ENCODE measurements at places on chromosomes 2 and 18.

DNA sequence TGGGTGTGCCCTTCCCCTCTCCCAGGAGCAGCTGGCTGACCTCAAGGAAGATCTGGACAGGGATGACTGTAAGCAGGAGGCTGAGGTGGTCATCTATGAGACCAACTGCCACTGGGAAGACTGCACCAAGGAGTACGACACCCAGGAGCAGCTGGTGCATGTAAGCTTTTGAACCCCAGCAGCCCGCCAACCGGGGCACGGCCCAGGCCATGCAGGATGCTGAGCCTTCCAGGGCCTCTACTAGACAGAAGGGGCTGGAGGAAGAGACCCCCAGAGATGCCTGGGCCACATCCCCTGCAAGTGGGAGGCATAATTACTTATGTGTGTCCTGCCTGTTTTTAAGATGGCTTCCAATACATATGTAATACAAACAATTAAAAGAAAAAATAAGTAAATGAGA is 239.3 kb downstream of the GLI2 start:
- no peak for DNase-seq

- DNase-seq: no peak
These were observed 95.4 kb downstream of the CTAGE1 start for GRCh38 chr18:22322243-22322691.

- no peak for DNase-seq
These were observed 40.7 kb downstream of the RBM45 start for GRCh38 chr2:178152977-178153376.

- no peak for DNase-seq
These were observed 18.4 kb upstream of the TXNL4A start for GRCh38 chr18:80006724-80007123.

DNA sequence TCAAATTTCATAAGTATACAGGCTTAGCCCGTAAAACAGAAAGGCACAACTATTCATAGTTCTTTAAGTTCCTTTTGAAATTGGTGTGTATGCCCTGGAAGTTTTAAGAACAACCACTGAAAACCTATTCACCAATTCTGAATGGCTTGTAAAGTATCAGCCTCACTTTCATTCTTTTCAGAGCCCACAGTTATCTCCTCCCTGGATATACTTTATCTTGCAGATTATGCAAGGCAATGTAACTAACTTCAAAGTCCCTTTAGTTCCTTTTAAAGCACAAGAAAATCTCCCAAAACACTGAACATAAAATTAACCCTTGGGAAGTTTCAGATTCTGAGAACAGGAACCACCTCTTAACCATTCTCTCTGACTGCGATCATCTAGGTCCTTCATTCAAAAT is 1.1 kb downstream of the STRN start:
- no peak for DNase-seq

DNA sequence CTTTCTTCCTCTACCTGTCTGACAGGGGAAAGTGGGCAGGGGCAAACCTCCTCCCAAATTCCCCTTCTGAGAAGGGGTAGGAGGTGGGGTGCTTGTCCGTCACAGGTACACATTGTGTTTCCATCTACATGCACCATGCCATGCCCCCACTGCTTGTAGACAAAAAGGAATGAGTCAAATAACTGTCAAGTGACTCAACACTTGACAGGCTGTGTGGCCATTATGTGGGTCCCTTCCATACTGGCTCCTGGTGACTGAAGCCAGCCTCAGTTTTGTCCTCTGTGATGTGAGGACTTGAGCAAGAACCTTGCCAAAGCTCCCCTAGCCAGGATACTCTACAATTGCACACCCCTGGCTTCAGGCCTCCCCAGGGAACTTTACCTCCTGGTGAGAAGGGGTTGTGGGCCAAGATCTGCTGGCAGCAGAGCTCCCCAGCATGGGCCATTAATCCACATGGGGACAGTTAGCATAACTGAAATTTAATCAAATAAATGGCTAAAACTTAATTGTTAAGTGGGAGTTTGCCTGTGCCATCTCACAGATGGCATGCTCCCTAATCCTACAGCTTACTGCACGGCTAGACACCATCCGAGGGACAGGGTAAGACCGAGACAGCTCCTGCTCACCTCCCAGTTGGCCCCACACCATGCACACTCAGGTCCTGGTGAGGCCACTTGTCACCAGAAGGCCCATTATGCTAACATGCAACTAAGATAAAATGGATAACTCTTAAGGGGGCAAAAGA is 140.2 kb downstream of the BCL11A start:
- peak; percentile 73 for DNase-seq

GRCh38 chr2:228164718-228165117 is 16.8 kb downstream of the SPHKAP start:
- no peak for DNase-seq

GRCh38 chr2:136081582-136082210 is 36.3 kb downstream of the CXCR4 start:
- DNase-seq: no peak

GRCh38 chr2:230459216-230459615 is 43.2 kb downstream of the SP100 start:
- DNase-seq: no peak

- DNase-seq: no peak
These were observed 13.9 kb upstream of the ARHGEF4 start for GRCh38 chr2:130822766-130823165.

- DNase-seq: no peak
These were observed 1368.4 kb upstream of the CELF4 start for GRCh38 chr18:38933910-38934510.

GRCh38 chr2:8392098-8392866 is 289.6 kb upstream of the ID2 start:
- DNase-seq: no peak

GRCh38 chr2:128358941-128359731 is 40.5 kb upstream of the HS6ST1 start:
- no peak for DNase-seq

DNA sequence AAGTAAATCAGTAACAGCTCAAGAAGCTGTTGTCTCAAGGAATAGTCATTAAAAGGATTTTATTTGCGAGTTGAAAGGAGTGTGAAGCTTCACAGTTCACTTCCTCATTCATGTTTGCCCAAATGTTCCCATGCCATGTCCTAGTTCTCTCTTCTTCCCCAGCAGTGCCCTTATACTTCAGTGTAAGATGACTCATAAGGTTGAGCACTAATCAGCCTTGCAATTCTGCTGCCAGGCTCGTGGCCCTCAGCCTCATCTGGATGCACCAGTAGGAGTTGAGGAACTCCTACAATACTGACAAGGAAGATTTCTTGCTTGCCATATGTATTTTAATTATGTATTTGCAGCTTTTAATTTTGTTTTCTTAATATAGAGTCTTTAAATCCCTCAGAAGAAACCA is 1980.4 kb downstream of the SUCLG1 start:
- no peak for DNase-seq

- no peak for DNase-seq
These were observed 24.2 kb upstream of the MTCL1 start for GRCh38 chr18:8681196-8681595.

GRCh38 chr18:76460482-76460881 is 34.6 kb downstream of the ZNF516 start:
- no peak for DNase-seq

- no peak for DNase-seq
These were observed 213.3 kb downstream of the FAM210A start for GRCh38 chr18:13513021-13513420.

DNA sequence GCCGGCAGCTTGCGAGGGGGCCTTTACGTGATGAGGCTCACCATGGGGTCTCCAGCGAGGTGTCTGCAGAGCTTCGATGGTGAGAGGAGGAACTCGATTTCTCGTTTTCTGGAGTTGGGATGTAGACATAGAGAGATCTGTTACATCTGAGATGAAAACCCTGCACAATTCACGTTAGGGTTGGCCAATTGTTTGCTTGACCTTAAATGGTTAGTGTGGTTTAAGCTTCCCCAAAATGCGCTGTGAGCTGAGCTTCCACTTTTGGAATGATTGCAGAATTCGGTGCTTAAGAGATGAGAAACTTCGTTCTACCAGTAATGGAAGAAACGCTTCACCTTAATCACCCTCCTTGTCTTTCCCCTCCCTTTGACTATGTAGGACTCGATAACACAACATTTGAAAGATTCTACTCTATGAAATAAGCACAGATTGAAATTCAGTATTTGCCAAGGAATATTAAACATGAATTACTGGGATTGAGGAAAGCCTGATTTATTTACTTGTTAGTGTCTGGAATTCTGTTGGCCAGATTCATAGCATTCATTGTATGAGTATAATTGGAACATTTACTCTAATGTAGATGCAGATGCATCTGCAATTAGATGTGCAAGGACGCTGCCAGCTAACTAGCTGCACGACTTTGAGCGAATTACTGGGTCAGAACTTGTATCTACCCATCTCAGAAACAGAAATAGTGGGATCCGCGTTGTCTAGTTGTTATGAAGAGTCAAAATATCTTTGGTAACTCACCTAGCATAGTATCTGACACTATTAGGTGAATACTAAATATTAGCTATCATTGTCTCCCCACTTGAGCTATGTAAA is 1.6 kb upstream of the KLF7 start:
- DNase-seq: no peak

- DNase-seq: no peak
These were observed 314.4 kb upstream of the NT5C1B start for GRCh38 chr2:18903750-18904149.

GRCh38 chr2:218047536-218048225 is 21.4 kb upstream of the RUFY4 start:
- DNase-seq: no peak

- no peak for DNase-seq
These were observed 180.9 kb downstream of the ZBTB7C start for GRCh38 chr18:48228301-48228715.

DNA sequence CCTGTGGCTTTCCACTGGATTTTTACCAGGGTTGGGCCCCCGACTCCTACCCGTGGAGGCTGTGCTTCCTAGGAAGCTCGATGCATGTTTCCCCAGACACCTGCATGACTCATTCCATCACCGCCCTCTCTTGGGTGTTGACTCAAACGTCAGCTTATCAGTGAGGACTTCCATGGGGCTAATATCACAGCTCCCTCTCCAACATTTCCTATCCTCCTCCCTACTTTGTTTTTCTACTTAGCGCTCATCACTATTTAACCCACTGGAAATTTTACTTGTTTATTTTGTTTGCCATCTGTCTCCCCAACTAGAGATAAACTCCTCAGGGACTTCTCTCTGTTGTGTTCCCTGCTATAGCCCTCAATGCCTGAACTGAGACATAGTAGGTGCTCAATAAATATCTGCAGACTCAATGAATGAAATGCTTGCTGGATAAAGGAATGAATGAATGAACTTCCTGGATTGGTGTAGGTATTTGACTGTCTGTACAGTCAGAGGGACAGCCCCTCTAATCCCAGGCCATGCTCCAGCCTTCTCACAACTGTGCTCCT is 89.7 kb upstream of the MSH2 start:
- DNase-seq: no peak

GRCh38 chr2:65112633-65113032 is 17.3 kb downstream of the RAB1A start:
- DNase-seq: no peak

- no peak for DNase-seq
These were observed 172.2 kb upstream of the HAAO start for GRCh38 chr2:42964439-42965083.

GRCh38 chr18:54127759-54128378 is 96.6 kb downstream of the MBD2 start:
- DNase-seq: peak; percentile 48

- DNase-seq: no peak
These were observed 312.9 kb downstream of the MYCN start for GRCh38 chr2:16253291-16253690.

GRCh38 chr2:143680885-143681405 is 551.7 kb downstream of the ARHGAP15 start:
- DNase-seq: peak; percentile 20

DNA sequence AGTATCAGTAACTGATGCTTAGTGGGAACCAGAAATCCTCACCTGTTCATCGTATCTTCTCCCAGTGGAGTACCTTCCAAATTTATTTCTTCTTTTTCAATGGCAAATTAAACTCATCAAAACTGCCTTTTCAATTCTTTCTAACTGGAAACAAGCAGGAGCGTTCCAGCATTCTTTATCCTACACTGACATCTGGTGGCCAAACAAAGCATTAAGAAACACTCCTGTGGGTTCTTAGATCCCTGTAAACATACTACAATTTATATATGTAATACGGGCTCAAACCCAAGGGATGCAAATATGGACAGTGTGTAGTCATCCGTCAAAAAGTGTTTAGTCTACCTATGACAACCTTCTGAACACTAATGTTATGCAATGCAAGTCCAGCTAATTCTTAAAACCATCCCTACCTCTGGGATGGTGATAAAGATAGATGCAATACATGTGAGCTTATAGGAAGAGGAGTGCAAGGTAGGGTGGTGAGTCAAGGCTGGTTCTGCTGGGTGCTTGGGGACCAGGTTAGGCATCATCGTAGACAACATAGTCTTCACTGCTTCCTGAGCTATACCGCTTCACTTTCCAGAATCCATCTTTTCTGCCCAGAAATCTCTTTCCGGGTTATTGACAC is 375.0 kb downstream of the CTNNA2 start:
- DNase-seq: peak; percentile 56

DNA sequence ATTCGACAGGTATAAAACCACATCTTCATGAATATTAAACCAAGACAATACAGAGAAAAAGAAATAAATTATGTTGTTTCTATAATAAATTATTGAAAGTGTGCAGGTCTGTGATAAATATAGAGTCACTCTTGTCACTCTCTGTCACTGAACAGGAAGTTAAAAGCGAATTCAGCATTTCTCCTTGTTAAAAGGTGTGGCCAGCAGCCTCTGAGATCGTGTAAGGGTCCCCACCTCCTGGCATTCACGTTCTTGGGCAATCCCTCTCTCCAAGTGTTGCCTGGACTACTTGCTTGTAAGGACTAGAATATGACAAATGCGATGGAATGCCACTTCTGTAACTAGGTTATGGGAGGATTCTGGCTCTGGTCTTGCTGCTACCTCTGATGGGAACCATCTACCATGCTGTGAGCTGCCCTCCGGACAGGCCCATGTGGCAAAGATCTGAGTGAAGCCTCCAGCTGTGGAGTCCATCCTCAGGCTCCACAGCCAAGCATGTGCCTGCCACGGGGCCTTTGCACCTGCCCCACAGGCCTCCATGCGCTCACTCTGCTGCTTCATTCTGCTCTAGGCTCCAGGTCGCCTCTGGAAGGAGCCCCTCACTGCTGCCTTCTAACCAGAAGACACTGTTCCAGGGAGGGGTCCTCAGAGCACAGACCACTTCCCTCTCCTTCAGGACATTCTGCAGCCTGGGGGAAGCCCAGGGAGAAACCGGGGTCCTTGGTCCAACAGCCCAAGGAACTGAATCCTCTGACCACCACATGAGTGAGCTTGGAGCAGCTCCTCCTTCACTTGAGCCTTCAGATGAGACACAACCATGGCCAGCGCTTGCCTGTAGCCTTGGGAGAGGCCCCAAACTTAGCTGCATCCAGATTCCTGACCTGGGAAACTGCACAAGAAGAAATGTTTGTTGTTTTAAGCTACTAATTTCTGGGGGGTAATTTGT is 202.9 kb upstream of the HDAC4 start:
- no peak for DNase-seq

DNA sequence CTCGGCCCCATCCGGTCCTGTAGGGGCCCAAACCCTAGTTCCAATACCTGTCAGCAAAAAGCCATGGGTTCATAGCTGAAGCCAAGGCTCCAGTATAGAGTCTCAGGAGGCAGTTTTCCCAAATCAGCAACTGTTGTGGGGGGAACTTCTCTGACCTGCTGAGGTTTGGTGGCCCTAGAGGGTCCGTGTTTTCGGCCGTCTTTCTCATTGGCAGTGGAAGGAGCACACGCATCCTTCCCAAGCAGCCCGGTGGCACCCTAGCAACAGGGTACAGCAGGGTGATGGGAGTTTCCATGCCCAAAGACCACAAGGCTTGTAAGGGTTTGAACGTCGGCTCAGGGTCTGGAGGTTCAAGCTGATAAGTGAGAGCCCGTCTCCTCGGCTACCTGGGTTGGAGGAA is 6.6 kb downstream of the FOSL2 start:
- DNase-seq: no peak

Data from NCI-H524 (cell line).